Lung (tissue), 17 donors: ENCODE measurements at places on chromosomes 4 and X.

GRCh38 chr4:37758226-37758625 is 68.3 kb upstream of the PGM2 start:
- peak; percentile 84 for DNase-seq
- H3K4me3 ChIP-seq, result no peak overlapping the region
- H3K27me3 ChIP-seq, result no peaks in the 10 kb centered on the region
- peaks cover 3% of the 10 kb centered on the region for H3K4me1 ChIP-seq

DNA sequence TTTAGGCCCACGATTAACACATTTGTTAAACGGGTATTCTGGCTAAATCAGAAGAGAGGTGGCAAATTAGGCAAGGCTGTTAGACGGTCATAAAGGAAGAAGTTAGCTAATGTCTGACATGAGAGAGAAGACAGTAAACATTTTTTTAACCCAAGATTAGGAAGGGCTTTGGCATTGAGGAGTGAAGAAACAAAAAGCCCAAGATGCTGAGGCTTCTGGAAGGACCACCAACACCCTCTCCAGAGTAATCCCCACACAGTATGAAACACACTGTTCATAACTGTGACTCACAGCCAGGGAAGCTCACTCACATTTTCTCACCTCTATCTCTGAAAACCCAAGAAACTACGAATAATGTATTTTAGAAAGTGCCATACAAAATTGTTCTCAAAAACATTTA is 127.6 kb downstream of the AMELX start:
- no peaks in the 10 kb centered on the region for H3K36me3 ChIP-seq
- H3K27me3 ChIP-seq, result no peaks in the 10 kb centered on the region
- H3K27ac ChIP-seq, result no peak overlapping the region
- no peak for DNase-seq
- H3K4me1 ChIP-seq, result no peaks in the 10 kb centered on the region
- no peak overlapping the region for H3K4me3 ChIP-seq

DNA sequence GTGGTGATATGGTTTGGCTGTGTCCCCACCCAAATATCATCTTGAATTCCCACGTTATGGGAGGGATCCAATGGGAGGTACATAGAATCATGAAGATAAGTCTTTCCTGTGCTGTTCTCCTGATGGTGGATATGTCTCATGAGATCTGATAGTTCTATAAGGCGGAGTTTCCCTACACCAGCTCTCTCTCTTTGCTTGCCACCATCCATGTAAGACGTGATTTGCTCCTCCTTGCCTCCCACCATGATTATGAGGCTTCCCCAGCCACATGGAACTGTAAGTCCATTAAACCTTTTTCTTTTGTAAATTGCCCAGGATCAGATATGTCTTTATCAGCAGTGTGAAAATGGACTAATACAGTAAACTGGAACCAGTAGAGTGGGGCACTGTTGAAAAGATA is 39.5 kb downstream of the HSD17B13 start:
- H3K4me1 ChIP-seq, result no peaks in the 10 kb centered on the region
- H3K36me3 ChIP-seq, result no peaks in the 10 kb centered on the region
- H3K27me3 ChIP-seq, result no peaks in the 10 kb centered on the region
- H3K27ac ChIP-seq, result no peak overlapping the region

DNA sequence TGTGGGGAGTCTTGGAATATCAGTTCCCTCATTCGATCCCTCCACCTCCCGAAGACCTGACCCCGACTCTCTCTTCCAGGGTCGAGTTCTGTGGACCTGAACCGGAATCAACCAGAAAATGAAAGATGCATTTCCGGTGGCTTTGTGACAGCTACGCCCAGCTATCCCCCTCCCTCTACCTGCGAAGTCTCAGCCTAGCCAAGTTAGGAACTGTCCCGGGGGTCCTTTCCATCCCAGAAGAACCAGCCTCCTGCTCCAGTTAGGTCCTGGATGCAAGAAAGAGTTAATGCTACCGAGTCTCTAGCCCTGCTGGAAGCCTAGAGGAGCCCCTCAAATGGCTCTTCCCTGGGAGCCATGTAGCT is 13.4 kb upstream of the ETDC start:
- H3K27me3 ChIP-seq, result no peaks in the 10 kb centered on the region
- no peaks in the 10 kb centered on the region for H3K4me1 ChIP-seq
- peaks cover 11% of the 10 kb centered on the region for H3K36me3 ChIP-seq
- no peak overlapping the region for H3K27ac ChIP-seq
- no peak overlapping the region for H3K4me3 ChIP-seq

- no peaks in the 10 kb centered on the region for H3K27me3 ChIP-seq
- H3K36me3 ChIP-seq, result no peaks in the 10 kb centered on the region
- H3K4me3 ChIP-seq, result no peak overlapping the region
- no peaks in the 10 kb centered on the region for H3K4me1 ChIP-seq
- H3K27ac ChIP-seq, result no peak overlapping the region
- no peak for DNase-seq
Observed at GRCh38 chr4:60128888-60129287, 1071.2 kb upstream of the ADGRL3 start.
